ENCODE measurements at places on chromosomes 12 and 14.

DNA sequence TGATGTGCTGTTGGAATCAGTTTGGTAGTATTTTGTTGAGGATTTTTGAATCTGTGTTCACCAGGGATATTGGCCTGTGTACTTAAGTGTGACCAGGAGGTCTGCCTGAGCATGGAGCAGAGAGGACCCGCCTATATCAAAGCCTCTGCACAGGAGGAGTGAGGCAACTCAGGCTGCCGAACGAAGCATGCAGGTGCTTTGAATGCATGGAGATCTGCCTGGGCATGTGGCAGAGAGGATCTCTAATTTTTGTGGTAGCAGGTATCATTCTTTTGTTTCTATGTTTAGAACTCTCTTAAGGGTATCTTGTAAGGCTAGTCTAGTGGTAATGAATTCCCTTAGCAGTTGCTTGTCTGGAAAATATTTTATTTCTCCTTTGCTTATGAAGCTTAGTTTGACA lies 26.9 kb downstream of the RAB3IP start:
- no peak for DNase-seq

GRCh38 chr12:19139615-19140194 lies 10.2 kb downstream of the PLEKHA5 start:
- DNase-seq: no peak

- no peak for DNase-seq
Observed at GRCh38 chr12:18750085-18750484, 12.2 kb downstream of the CAPZA3 start.

DNA sequence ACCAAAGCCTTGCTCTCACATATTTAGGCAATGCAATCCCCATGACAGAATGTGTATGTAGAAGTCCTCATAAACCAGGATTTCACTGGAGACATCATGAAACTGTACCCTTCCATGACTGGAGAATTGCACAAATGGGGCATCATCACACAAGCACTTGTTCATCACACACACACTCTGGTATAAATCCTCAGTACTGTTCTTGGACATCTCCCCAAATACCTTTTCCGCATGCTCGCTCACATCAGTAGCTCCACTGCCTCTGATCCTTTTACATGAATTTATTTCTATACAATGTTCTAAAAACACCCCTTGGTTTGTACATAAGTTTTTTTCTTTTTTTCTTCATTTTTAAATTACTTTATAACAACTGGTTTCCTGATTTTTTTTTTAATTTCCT lies 3.3 kb upstream of the ING4 start:
- DNase-seq: no peak

DNA sequence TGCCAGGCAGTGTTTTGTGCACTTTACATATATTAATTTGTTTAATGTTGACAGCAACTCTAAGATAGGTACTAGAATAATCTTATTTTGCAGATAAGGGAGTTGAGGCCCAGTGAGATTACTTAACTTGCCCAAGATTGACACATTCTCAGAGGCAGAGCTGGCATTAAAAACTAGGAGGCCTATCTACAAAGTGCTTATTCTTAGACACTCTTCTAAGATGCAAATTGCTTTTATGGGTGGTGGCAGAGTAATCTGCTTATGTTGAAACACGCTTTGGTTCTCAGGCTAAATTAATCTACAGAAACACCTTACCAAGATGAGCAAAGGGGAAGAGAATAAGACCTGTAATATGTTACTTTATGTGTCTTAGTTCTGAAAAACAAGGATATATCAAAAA lies 7.2 kb downstream of the MGP start:
- no peak for DNase-seq

DNA sequence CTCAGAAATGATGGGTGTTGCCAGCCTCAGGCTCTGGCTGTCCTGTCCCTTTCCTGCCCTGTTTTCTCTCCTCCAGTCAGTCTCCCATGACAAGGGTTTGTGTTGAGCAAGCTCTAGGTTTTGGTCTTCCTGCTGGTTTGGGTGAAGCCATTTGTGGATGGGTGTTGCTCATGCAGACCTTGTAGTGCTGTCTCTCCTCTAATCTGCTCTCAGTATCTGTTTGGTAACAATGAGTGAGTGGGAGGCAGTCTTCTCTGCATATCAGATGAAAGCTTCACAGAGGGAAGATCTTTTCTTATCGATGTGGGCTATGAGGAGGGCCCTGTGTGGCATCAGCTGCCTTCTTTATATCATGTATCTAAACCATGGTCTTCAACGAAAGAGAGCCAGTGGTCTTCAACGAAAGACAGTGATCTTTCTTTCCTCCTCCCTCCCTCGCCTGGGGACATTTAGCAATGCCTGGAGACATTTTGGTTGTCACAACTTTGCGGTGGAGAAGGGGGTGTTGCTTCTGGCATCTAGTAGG lies 3.6 kb downstream of the CMA1 start:
- no peak for DNase-seq

GRCh38 chr12:132344181-132344580 lies 14.8 kb upstream of the GALNT9 start:
- no peak for DNase-seq

- DNase-seq: no peak
Observed at GRCh38 chr12:49369411-49370145, 2.3 kb downstream of the SPATS2 start.

DNA sequence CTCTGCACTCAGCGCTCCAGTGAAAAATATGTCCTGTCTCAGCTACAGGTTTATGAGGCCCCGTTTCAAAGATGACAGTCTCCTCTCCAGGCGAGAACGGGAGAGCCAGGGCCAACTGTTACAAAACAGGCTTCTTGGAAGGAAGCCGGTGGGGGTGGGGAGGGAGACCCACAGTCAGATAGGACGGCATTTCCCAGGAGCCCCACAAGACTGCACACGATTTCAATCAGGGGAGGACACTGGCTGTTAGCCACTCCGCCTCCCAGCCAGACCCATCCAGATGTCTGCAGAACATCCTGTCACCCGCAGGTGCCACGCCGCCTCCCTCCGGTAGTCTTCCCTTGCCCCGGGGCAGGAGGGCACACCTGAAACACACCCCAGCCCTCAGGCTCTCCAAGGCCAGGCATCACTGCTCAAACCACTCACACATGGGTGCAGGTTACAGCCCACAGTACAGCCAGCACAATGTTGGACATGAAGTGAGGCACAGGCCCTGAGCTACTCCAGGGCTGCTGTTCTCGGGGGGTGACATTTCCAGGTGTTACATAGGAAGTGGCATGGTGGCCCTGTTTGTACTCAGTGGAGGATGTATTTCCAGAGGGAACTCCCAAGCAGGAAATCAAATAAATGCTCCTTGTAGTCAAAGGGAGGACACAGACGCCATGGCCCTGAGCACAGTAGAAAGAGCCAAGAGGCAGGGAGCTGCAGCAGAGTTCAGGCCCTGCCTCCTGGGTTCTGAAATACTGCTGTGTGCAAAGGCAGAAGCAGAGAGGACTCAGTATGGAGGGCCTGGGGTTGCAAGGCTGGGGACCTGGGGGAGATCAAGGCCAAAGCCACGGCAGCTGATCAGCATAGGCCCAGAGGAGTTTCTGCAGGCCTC lies 138.1 kb downstream of the BCL11B start:
- DNase-seq: no peak

GRCh38 chr12:15770581-15770980 lies 18.6 kb downstream of the EPS8 start:
- DNase-seq: no peak

GRCh38 chr14:98622208-98623051 lies 649.6 kb downstream of the BCL11B start:
- no peak for DNase-seq

DNA sequence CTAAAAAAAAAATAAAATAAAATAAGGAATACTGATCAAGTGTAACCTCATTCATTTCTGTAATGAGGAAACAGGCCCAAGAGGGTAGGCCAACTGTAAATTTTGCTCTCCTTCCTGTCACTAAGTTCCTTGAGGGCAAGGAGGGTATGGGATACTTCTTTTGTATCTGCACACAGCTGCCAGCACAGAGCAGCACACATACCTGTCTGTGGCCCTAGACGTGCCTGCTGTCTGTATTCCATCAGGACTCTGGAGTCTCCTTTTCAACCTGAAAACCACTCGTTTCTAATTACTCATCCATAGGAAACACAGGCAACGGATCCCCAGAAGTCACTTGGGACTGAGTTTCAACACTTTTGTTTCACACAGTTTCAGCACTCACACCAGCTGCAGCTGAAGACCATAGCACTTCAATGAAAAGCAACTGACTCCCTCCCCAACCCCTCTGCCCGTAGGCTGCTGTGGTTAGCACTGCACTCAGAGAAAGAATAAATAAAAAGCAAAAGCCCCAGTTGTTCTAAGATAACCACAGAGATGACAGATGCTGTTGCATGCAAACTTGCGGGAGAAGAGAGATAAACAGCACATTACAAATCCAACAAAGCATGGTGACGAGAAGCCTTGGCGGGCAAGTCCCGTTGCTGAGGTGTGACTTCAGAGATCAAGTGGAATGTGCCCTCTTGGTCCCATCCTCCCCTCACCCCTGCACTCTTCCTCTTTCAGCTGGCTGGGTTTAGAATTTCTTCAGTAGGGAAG lies 24.9 kb downstream of the CRACR2A start:
- no peak for DNase-seq

DNA sequence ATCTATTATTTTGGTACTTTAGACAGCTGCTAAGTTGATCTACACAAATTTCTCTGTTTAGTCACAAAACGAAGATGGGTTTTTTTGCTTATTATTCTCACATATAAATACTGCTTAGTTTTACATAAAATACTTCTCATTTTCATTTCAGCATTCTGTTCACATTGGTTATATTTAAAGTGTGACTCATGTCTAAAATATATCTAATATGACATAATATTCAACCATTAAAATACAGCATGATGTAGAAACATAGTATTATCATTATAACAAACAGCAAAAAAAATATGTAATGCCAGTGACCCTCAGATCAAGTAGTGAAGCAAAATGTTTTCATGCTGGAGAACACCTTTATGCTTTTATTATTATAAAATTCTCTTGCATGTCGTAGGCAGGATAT lies 63.7 kb downstream of the SH2B3 start:
- DNase-seq: no peak

- DNase-seq: no peak
Observed at GRCh38 chr14:58091883-58092630, 60.0 kb downstream of the ARMH4 start.

GRCh38 chr14:61516118-61516743 lies 179.1 kb upstream of the HIF1A start:
- DNase-seq: no peak

DNA sequence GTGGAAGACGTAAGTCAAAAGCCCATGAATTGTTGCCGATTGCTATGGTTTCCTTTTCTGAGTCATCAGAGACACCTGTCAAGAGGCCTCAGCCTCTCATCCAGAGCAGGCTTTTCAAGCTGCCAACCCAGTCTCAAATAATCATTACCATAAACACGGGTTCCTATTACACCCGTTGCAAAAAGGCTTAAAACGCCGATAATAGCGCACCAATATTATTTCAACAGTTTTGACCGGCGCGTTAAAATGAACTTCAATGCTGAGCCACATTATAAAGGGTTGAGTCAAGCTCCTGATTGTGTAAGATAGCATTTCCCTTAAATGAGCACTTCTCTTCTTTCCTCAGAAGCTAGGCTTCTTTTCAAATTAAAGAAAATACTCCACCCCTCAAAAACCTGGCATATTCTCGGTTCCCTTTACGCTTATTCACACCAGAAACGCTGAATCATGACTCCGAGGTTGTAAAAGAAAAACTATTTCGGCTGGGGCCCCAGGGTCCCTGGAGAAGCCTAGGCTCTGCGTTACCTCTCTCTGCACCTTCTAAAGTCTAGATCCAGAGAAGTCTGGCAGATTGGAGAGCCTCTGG lies 1.4 kb downstream of the TMTC1 start:
- DNase-seq: no peak

DNA sequence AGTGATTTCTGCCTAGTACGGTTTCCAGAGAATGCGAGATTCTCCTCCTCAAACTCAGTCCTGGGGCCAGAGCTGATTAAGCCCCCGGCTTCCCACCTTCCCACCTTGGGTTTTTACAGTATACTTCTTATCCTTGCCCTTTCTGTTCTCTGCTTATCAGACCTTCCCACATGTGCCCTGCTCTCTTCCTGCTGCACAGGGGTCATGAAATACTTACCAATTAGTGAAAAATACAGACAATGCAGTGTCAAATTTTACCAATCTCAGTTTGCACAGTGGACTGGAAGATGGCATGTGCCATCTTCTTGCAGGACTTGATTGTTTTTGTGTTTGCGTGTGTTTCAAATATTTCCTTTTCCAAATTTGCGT lies 14.7 kb downstream of the SUSD6 start:
- DNase-seq: no peak

- no peak for DNase-seq
Observed at GRCh38 chr12:122834921-122835749, at the start of gene HIP1R. Gene HIP1R, plus strand, starts transcription at chr12:122835457. Its CDS starts 94 bp downstream, at chr12:122835551.

DNA sequence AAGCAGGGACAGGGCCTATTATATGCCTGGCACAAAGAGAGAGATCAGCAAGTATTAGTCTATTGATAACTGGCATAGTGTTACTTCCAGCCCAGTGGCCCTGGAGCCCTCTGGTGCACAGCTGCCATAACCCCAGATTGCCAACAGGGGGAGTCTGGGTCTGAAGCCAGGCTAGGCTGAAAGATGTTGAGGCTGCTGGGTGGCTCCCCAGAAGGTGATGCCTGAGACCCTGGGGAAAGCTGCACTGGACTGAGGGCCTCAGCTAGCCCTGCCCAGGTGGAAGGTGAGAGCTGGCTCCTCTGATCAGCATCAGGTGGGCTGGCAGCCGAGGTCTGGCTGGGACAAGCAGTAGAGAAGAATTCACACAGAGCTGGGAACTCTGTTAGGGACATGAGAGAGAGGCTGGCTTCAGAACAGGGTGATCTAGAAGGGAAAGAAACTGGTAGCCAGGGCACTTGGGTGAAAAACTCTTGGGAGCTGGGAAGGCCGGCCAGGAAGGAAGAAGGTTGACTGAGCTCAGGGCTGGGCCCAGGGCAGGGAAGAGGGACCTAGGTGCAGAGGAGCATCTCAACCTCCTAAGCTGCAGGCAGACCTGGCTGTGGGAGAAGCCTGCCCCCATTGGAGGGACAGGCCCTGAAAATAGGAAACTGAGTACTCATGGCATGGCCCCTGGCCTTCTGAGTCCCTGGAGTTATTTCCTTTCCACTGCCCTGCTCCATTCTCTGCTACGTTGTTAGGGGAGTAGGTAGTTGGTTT lies 3.9 kb downstream of the GZMH start:
- no peak for DNase-seq

GRCh38 chr12:62471734-62472133 lies 5.1 kb downstream of the MON2 start:
- no peak for DNase-seq

GRCh38 chr12:111304642-111305071 lies 64.2 kb downstream of the PHETA1 start:
- no peak for DNase-seq

GRCh38 chr14:103033681-103034096 lies 23.7 kb downstream of the CDC42BPB start:
- DNase-seq: no peak

DNA sequence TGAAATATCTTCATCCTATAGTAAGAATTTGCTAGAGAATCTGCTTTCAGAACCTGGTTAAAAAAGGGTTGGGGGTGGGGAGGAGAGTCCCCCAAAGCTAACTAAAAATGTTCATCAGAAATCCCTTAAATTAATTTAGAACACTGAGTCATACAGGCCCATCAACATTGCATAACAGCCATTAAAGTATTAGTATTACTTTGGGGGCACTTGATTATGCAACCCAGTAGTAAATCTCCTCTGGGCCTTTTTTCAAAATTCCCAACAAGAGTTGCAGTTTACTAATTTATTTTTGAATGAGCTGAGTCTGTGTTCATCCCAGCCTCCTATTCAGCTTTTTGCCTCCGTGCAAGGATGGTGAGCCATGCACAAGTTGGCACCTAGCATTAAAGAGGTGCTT lies 8.8 kb upstream of the SLC24A4 start:
- DNase-seq: no peak

Measured in chondrocyte (in vitro differentiated cells).